ENCODE measurements at places on chromosomes 3 and 15. TPM values are rescaled to one million over a fixed set of nuclear protein-coding genes. Genes with fewer than 3 reads are reported as not detected.

ANAPC13 gene
- 67.7 TPM for polyA plus RNA-seq

DNA sequence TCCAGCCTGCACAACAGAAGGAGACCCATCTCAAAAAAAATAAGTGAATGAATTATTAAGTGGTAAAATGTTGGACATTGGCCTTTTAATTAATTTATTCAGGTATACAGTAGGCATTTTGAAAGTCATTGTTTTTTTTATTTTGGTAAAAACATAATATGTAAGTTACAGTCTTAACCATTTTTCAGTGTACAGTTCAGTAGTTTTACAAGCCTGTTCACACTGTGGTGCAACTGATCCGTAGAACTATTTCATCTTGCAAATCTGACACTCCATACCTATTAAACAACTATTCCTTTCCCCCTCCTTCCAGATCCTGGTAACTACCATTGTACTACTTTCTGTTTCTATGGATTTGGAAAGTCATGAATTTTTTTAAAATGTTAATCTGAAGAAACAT lies 36.1 kb upstream of the APH1B start:
- H3K27me3 ChIP-seq, result no peaks in the 10 kb centered on the region
- H3K36me3 ChIP-seq, result peaks cover 25% of the 10 kb centered on the region
- DNase-seq, result no peak
- no peaks in the 10 kb centered on the region for H3K4me1 ChIP-seq
- H3K27ac ChIP-seq, result no peak overlapping the region

DNA sequence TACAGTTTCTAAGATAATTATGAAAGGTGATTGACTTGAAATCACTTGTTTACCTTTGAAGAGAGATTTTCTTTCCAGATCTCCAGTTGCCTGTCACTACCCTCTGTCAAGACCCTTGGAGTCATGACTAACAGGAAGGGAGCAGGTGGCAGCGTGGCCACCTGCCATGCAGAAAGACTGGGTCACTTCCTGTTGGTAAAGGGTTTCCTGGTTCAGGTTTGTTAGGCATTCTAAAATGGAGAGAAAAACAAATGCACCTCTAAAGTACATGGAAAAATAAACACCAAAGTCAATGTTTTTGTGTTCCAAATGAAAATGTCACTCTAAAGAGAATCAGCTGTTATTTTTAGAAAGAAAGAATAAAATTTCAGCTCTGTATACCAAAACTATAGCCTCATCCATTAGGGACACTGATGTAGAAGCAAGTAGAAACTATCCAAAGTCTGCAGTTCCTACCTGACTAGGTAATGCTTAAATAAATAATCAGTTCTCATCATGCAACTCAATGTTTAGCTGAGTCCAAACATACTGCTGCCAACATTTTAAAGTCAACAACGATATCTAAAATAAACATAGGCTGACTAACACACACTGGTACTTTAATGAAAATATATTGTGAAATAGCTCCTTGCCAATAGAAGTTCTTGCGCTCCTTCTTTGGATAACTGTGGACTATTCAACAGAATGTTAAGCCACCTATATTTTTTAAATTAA lies 23.9 kb upstream of the TM4SF1 start:
- H3K36me3 ChIP-seq, result no peaks in the 10 kb centered on the region
- DNase-seq, result no peak
- H3K4me3 ChIP-seq, result no peak overlapping the region
- H3K4me1 ChIP-seq, result no peaks in the 10 kb centered on the region

TCTA gene
- polyA plus RNA-seq, result 8.8 TPM

DNA sequence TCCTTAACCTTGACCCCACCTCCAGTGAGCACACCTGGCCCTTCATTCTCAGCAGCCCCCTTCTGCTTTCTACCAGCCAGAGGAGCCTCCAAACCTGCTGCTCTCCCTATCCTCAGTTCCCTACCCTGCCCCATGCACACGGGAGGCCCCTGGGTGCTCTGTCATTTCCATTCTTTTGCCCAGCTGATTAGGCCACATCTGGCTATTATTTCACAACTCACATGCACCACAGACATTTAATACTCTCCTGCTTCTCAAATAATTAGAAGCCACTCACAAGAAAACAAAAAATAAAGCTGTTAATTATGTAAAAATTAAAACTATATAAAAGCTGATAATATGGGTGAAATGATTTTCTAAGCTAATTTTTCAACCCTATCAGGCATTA lies 50.7 kb downstream of the MYLK start:
- no peak overlapping the region for H3K4me3 ChIP-seq
- H3K4me1 ChIP-seq, result no peaks in the 10 kb centered on the region
- no peaks in the 10 kb centered on the region for H3K36me3 ChIP-seq
- no peak overlapping the region for H3K27ac ChIP-seq
- no peaks in the 10 kb centered on the region for H3K27me3 ChIP-seq

DNA sequence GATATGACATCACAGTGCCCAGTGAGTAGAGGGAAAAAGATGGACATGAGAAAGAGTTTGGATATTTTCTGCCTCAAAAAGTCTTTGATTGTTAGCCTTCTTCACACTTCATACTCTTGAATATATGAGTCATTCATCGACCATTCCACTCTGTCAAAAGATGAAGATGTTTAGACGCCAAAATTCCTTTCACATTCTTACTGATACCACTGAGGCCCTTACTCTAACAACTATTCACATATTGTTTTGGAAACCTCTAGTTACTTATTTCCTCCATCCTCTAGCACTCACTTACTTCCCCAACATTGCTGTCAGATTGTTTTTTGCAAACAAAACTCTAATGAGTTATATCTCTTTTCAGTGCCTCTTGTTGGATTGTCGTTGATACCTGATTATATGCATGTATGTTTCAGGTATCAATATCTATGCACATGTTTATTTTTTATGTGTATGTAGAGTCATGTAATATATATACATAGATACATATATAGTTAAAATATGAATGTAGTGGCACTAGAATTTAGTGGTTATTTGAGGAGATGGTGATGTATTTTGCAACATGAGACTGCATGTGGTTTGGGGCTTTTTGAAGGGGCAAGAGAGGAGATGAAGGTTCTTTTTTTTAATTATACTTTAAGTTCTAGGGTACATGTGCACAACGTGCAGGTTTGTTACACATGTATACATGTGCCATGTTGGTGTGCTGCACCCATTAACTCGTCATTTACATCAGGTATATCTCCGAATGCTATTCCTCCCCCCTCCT lies 40.0 kb upstream of the OR5H6 start:
- no peaks in the 10 kb centered on the region for H3K27me3 ChIP-seq
- H3K4me1 ChIP-seq, result no peaks in the 10 kb centered on the region
- H3K27ac ChIP-seq, result no peak overlapping the region
- H3K4me3 ChIP-seq, result no peak overlapping the region

ADAMTS9 gene
- polyA plus RNA-seq, result 0.12 TPM

Measured in K562 (cell line).